ENCODE measurements at places on chromosomes 16 and 17. TPM values are rescaled to one million over a fixed set of nuclear protein-coding genes. Genes with fewer than 3 reads are reported as not detected.

- no peak for DNase-seq
These were observed 28.6 kb upstream of the DBNDD1 start for GRCh38 chr16:90047714-90048346.

GRCh38 chr17:71237903-71238538, 882.8 kb upstream of the SOX9 start:
- DNase-seq = no peak

DNA sequence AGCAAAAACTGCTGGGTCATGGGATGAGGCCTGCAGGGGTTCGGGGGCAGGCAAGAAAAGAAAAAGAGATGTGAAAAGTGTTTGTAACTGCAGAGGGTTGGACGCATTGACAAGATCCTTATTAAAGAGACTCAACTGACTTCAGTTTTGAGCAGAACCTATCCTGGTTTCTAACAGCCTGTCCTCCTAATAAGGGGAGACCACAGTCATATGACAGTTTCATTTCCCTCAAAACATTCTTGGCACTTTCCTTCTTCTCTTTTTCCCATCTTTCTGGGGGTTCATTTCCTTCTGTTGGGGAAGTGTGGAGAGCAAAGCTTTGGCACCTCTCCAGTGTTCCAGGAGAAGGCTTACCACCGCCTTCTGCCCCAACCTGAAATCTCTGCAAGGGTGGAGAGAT, 118.5 kb downstream of the MAF start:
- no peak for DNase-seq

DNA sequence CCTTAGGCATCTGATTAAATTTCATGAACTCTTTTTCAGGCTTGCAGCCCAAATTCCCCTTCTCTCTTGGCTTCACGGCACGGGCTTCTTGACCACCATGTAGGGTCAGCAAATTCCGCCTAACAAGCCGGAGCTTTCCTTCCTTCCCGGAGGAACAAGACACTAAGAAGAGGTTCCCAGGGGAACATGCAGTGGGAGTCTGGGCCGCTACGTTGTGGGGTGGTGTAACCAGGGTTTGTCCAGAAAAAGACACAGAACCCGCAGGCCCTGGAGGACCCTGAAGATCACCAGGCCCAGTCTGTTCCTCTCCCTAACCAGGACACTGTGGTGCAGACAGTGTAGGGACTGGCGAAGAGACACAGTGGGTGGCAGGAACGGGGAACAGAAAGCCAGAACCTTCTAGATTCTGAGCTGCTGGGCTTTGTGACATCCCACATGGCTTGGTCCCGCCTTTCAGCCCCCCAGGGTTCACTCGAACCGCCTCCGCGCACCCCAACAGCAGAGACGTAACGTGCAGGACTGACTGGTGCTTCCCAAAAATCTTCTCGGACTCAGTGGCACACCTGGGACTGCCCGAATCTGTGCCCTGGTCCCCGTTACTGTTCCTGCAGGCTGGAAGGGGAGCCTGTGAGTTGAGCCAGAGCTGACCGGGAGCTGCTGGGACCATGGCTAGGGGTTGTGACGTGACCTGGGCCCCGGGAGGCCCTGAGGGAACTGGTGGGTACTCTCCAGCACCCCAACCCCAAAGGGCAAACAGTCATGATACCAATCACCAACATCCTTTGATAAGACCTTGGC, 55.2 kb downstream of the TBC1D16 start:
- no peak for DNase-seq

- no peak for DNase-seq
These were observed 19.3 kb downstream of the PLD6 start for GRCh38 chr17:17186551-17187505.

DNA sequence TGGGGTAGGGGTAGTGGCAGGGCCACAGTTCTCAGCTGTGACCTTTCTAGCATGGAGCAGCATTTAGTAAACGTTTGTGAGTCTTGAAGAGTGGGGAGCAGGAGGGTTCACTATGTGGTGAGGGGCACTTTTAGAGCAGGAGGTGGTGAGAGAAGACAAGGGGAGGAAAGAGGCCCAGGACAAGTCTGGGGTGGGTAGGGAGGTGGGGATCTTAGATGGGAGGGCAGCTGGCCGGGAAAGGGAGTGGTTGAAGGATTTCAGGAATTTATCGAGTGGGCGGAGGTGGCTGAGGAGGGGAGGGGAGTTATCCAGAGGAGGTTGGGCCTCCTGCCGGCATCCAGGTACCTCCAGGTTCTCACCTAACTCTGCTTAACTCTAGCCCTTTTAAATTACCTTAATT, 1.9 kb downstream of the CLEC16A start:
- DNase-seq = no peak

GRCh38 chr16:88196471-88197400, 186.0 kb upstream of the ZNF469 start:
- DNase-seq = no peak

GRCh38 chr17:21395764-21396163, 19.6 kb downstream of the KCNJ12 start:
- DNase-seq = no peak

DNA sequence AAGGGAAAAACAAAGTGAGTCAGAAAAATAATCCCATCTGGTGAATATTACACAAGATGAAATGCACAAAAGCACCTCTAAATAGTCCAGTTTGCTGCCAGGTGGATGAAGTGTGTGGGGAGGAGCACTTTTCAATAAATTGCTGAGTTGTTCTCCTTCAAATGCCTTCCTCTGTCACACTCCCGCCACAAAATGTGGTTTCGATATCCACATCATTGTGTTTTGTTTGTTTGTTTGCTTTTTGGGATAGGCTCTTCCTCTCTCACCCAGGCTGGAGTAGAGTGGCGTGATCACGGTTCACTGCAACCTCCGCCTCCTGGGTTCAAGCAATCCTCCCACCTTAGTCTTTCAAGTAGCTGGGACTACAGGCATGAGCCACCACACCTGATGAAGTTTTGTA, 24.6 kb upstream of the SHISA9 start:
- DNase-seq = no peak

- DNase-seq = no peak
These were observed 13.8 kb downstream of the MLYCD start for GRCh38 chr16:83912519-83913244.

DNA sequence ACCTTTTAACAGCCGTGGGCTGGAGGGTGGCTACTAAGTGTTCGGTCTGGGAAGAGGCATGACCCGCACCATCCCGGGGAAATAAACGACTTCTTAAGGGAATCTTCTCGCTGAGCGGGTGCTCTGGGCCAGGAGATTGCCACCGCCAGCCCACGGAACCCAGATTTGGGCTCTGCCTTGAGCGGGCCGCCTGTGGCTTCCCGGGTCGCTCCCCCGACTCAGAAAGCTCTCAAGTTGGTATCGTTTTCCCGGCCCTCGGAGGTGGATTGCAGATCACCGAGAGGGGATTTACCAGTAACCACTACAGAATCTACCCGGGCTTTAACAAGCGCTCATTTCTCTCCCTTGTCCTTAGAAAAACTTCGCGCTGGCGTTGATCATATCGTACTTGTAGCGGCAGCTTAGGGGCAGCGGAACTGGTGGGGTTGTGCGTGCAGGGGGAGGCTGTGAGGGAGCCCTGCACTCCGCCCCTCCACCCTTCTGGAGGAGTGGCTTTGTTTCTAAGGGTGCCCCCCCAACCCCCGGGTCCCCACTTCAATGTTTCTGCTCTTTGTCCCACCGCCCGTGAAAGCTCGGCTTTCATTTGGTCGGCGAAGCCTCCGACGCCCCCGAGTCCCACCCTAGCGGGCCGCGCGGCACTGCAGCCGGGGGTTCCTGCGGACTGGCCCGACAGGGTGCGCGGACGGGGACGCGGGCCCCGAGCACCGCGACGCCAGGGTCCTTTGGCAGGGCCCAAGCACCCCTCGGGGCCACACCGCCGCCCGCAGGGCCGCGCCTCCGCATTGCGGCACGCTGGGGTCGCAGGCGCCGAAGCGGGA, 3.6 kb upstream of the CBX4 start:
- DNase-seq = no peak

DNA sequence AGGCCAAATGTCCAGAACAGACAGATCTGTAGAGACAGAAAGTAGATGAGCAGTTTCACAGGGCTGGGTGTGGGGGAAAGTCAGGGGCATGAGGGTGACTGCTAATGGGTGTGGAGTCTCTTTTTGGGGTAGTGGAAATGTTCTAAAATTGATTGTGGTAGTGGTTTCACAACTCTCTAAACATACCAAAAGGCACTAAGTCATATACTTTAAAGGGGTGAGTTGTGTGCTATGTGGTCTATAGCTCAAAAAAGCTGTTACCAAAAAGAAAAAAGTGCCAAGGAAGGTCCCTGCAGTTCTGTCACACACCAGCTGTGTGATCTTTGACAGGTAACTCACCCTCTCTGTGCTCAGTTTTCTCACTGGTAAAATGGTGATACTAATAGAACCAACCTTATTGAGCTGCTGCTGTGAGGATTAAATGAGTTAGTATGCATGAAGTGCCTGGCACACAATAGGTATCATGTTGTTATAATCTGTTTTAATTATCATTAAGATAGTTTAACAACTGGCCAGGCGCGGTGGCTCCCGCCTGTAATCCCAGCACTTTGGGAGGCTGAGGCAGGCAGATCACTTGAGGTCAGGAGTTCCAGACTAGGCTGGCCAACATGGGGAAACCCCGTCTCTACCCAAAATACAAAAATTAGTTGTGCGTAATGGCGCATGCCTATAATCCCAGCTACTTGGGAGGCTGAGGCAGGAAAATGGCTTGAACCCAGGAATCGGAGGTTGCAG, 10.3 kb downstream of the ITGAX start:
- DNase-seq = no peak

GRCh38 chr16:31141489-31142108, 6.1 kb upstream of the PRSS8 start:
- no peak for DNase-seq

DNA sequence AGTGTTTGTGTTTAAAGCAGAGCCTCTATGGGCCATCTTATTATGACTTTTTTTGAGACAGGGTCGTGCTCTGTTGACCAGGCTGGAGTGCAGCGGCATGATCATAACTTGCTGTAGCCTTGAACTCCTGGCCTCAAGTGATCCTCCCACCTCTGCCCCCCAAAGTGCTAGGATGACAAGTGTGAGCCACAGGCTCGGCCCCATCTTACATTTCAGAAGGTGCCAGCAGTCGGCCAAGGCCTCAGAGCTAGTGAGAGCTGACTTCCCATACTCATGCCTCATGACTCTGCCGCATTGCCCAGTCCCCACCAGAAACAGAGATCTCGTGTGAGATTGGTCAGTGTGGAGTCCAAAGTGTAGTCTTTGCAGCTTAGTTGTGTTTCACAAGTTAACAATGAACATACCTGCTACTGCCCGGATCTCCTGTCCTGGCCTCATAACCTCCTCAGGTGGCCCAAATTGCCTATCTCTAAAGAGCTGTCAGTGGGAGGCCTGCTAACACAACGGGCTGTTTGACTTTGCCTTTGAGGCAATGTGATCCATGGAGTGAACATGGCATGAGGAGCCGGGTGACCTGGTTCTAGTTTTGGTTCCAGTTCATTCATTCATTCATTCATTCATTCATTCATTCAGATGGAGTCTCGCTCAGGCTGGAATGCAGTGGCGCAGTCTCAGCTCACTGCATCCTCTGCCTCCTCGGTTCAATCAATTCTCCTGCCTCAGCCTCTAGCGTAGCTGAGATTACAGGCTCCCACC, 13.7 kb downstream of the MINK1 start:
- no peak for DNase-seq

DNA sequence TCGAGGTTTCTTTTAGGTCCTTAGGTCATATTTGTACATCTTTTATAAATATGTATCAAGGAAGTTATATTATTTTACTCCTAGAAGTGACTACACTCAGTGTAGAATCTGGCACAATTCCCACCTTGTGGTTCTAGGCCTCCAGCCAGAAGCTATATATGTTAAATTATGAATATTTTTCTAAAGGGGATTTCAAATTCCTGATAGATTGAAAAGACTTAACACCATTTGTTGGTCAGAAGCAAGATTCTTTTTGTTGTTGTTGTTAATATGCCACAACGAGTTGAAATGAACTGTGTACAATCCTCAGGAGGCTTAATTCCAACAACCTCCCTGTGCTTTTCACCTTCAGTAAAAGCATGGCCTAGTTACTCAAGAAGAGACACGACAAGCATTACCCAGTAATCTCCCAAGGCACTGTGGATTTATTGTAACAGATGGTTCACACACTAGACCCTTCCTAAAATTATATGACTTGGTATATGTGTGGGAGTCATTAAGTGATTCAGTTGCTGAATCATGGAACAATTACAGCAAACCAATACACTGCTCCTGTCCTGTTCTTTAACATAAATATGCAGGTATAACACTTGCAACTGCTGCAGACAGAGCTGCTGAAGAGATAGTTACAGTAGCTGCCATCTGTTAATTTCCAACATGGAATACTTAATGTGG, 964.4 kb upstream of the GOT2 start:
- DNase-seq = no peak

DNA sequence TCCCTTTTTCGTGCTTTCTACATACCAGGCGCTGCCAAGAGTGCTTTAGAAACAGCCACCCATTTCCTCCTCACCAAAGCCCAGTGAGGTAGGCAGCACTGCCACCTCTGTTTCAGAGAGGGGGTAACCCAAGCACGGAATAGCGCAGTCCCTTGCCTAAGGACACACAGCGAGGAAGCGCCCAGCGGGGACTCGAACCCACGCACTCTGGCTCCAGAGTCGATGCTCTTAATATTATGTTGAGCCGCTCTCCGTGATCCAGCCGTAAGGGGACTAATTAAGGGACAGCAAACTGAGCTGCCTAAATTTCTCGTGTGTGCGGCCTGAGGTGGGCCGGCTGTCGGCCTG, 497 bp downstream of the CES1 start:
- no peak for DNase-seq

DNA sequence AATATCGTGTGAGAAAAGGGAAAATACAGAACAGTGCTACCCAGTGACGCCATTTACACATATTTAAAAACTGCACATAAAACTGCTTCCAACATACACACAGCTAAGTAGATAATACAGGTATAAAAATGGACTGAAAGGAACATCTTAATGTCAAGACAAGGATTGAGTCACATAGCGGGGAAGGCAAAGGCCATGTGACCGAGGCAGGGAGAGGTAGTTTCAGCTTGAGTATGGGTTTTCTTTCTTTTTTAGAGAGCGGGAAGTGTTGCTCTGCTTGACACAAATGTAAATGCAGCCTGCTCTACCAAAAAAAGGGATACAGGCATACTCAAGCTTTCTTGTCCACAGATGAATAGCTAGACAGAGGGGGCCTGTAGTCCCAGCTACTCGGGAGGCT, 46.5 kb downstream of the SDR42E1 start:
- no peak for DNase-seq

DNA sequence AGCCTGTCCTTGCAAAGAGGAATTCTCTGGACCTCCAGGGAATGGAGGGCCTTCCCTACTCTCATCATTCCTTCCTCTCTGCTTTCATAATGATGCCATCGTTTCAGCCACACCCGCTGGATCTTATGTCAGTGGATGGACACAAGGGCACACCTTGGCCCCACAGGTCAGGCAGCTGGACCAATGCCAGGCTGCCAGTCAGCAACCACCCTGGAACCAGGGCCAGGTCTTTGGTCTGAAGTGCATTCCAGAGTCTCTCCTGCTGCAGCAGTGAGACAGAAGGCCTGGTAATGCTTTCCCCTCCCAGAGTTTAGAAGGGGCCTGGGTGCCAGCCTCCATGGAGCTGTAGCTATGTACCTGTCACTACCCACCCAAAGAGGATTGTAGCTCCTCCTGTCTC, 7.4 kb downstream of the C1QL1 start:
- no peak for DNase-seq

USP43 gene
- 3.6 TPM for total RNA-seq

CSH2 gene
- total RNA-seq = not detected

ZNF778 gene
- 17.3 TPM for total RNA-seq

ZNF668 gene
- 5.3 TPM for total RNA-seq

NOG gene
- 3.7 TPM for total RNA-seq

KRT20 gene
- total RNA-seq = not detected

DCXR gene
- total RNA-seq = 18.1 TPM

Measured in occipital lobe (tissue), 3 donors.